GM12878 (cell line): ENCODE measurements at places on chromosomes 1 and 21. TPM values are rescaled to one million over a fixed set of nuclear protein-coding genes. Genes with fewer than 3 reads are reported as not detected.

GRCh38 chr1:45359882-45360513 lies 19.8 kb upstream of the MUTYH start:
- H3K36me3 ChIP-seq, result peaks cover 3% of the 10 kb centered on the region; the same call in 1 of the 2 replicates
- DNase-seq, result no peak
- H3K4me3 ChIP-seq, result no peak overlapping the region
- peaks cover 9% of the 10 kb centered on the region for H3K4me1 ChIP-seq
- no peaks in the 10 kb centered on the region for H3K27me3 ChIP-seq

GRCh38 chr1:47935856-47936255 lies 61.3 kb downstream of the TRABD2B start:
- no peak overlapping the region for H3K27ac ChIP-seq
- DNase-seq, result no peak
- no peak overlapping the region for H3K4me3 ChIP-seq
- H3K36me3 ChIP-seq, result no peaks in the 10 kb centered on the region

DNA sequence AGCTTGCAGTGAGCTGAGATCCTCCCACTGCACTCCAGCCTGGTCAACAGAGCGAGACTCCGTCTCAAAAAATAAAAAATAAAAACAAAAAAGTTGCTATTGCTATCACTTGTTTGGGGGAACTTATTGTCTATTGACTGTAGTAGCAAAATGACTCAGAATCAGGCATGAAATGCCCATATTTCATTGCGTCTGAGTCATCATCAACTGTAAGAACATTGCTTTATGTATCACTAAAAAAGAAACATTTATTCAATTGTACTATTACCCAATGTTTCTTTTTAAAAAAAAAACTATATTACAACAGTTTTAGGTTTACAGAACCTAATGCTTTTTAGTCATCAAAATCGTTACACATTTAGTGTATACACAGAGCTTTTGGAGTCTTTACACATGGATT lies 91.0 kb upstream of the FMN2 start:
- H3K27me3 ChIP-seq, result no peaks in the 10 kb centered on the region
- no peaks in the 10 kb centered on the region for H3K4me1 ChIP-seq
- H3K4me3 ChIP-seq, result no peak overlapping the region
- DNase-seq, result no peak
- no peaks in the 10 kb centered on the region for H3K36me3 ChIP-seq

GRCh38 chr1:245096311-245097066 lies 58.3 kb upstream of the KIF26B start:
- H3K4me3 ChIP-seq, result no peak overlapping the region
- H3K27ac ChIP-seq, result no peak overlapping the region
- H3K36me3 ChIP-seq, result no peaks in the 10 kb centered on the region
- H3K4me1 ChIP-seq, result no peaks in the 10 kb centered on the region
- DNase-seq, result no peak

DNA sequence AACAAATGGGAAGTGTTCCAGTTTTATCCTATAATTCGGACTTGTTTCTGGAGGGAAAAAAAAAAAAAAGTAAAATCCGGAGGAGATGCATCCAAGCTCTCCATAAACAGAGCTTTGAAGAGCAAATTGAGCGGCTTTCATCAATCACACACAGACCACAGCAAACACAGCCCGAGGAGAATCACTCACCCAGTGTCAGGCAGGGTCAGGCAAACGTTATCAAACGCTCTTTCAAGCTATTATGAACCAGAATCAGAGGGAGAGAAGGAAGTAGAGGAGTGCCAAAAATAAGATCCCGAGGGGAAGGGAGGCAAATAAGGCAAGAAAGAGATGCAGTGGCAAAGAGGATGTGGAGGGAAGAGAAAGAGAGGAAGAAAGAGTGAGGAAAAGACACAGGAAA lies 188.3 kb upstream of the CAMK1G start:
- no peaks in the 10 kb centered on the region; the same call in 1 of the 2 replicates for H3K27me3 ChIP-seq
- H3K4me3 ChIP-seq, result no peak overlapping the region
- DNase-seq, result no peak
- H3K36me3 ChIP-seq, result no peaks in the 10 kb centered on the region
- H3K4me1 ChIP-seq, result no peaks in the 10 kb centered on the region
- no peak overlapping the region for H3K27ac ChIP-seq

The SRGAP2B gene
- 8.2 and 8.9 TPM in 2 replicates for total RNA-seq

The TEDDM1 gene
- total RNA-seq, result not detected in 2 replicates

The CSMD2 gene
- not detected in 2 replicates for total RNA-seq

The PRCC gene
- 78.3 and 87.5 TPM in 2 replicates for total RNA-seq

The PEA15 gene
- 66.2 and 69.1 TPM in 2 replicates for total RNA-seq

The RIPPLY3 gene
- total RNA-seq, result not detected in 2 replicates
